ENCODE measurements at places on chromosomes 16 and 17.

DNA sequence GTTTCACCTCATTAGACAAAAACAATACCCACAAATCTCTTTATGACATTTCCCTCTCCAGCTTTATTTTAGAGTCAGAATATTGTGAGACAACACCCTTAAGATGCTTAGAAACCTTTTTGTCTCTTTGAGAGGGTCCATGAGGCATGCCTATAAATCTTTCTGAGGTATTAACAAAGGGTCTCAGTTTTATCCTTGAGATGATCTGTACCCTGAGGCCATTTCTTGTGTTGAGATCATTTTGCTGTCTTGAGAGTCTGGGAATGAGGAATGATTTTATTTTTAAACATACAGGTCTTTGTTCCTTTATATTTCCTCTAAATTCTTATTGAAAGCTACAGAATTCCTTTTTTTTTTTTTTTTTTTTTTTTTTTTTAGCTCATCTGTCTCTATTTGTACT, 179.7 kb upstream of the HS3ST4 start:
- no peak for DNase-seq

DNA sequence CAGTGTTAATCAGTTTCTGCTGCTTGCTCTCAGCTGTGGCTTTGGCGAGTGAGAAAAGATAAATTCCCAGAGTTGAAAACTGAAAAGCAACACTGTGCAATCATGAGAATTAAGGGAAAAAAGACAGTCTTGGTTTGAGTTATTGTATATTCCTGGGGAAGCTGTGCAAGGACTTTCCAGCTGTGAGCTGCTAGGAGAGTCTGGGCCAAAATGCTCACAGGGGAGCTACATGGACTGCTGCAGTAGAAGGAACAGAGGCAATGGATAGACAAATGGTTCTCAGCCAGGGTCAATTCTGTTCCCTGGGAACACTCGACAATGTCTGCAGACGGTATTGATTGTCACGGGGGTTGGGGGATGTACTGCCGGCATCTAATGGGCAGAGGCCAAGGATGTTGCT, 102.0 kb upstream of the ADAMTS18 start:
- no peak for DNase-seq

GRCh38 chr17:17706140-17707060, 25.1 kb downstream of the RAI1 start:
- no peak for DNase-seq

DNA sequence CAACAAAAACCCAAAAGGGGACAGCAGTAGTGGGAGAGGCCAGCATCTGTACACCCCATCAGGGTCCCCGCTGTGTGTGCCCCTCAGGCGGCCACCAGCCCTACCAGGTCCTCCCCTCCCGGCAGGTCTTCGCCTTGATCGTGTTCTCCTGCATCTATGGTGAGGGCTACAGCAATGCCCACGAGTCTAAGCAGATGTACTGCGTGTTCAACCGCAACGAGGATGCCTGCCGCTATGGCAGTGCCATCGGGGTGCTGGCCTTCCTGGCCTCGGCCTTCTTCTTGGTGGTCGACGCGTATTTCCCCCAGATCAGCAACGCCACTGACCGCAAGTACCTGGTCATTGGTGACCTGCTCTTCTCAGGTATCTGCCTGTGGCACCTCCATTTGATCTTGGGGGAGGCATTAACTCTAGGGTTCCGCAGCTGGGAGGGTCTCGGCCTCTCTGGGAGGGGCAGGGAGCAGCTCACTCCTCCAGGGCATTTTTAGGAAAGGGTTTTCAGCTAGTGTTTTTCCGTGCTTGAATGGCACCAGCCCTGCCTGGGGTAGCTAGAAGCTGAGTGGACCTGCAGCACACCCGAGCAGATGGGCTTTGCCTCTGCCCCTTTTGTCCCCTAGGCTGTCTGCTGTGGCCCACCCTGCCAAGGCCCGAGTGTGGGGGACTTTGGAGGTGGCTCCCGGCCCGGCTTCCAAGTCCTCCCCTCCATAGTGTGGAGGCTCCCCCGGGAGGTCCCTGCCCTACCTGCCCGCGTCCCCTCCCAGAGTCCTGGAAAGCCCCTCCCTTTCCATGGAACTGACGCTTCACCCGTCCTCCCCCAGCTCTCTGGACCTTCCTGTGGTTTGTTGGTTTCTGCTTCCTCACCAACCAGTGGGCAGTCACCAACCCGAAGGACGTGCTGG, 2.6 kb downstream of the SYNGR2 start:
- DNase-seq = no peak

GRCh38 chr17:32625971-32626370, 139.2 kb downstream of the CDK5R1 start:
- DNase-seq = no peak

DNA sequence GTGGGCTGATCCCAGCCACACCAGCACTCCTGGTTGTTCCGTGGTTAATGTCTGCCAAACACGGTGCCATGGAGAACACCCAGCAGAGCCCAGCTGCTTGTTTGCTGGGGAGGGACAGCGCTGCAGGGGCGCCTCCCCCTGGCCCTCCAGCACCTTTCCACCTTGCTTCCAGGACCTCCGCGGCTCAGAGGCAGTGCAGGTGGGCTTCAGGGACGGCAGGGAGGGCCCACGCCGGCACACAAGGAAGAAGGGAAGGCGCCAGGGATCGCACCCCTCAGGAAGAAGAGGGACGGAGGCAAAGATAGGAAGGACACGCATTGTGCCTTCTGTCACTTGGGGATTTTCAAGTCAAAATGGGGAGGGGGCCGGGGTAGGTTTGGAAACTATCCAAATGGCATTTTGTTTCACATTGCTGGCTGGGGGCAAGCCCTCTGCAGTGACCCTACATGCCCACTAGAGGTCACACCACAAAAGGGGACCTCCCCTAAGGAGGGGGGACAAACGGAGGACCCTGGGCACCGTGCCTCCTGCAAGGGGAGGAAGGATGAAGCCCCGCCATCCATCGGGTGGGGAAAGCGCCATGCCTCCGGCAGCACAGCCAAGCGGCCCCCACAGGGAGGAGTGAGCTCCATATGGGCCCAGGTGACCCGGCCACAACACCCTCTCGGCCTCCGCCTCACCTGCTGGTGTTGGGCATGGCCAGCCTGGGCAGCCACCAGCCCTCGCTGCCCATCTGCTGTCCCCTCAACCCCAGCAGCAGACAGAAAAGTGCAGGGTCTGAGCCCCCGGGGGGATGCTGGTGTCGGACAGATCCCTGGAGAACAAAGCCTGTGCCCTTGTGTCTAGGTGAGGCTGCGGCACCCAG, 7.5 kb upstream of the C16orf95 start:
- peak; percentile 36 for DNase-seq

GRCh38 chr16:16101585-16101984, 121.7 kb downstream of the ABCC6 start:
- DNase-seq = no peak

GRCh38 chr16:23521037-23521743, 10.9 kb upstream of the GGA2 start:
- DNase-seq = no peak

- DNase-seq = no peak
Observed at GRCh38 chr16:49504023-49504364, 130.4 kb downstream of the C16orf78 start.

- no peak for DNase-seq
Observed at GRCh38 chr17:61306003-61306402, 93.6 kb upstream of the TBX2 start.

GRCh38 chr16:12573730-12574383, 229.8 kb downstream of the CPPED1 start:
- DNase-seq = peak; percentile 54

- DNase-seq = no peak
Observed at GRCh38 chr16:8295513-8296237, 294.6 kb downstream of the TMEM114 start.

GRCh38 chr16:85615014-85615851, 2.1 kb downstream of the GSE1 start:
- DNase-seq = no peak

DNA sequence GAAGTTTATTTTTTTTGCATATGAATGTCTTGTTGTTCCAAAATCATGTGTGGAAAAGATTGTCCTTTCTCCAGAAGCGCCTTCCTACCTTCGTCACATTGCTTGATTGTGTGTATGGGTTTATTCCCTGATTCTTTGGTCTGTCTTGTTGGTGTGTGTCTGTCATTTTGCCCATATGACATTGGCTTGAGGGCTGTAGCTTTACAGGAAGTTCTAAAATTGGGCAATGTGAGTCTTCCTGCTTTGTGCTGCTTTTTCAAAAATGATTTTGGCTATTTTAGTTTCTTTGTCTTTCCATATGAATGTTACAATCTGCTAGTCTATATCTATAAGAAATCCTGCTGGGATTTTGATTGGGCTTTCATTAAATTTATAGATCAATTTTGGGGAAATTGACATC, 217.2 kb downstream of the SNX29 start:
- DNase-seq = no peak

GRCh38 chr17:45277992-45278391, 16.1 kb upstream of the SPATA32 start:
- DNase-seq = peak; percentile 89

Measured in fibroblast of pulmonary artery (primary cell).